Lung microvascular endothelial cell (primary cell): ENCODE measurements at places on chromosomes 16 and 17. TPM values are rescaled to one million over a fixed set of nuclear protein-coding genes. Genes with fewer than 3 reads are reported as not detected.

DNA sequence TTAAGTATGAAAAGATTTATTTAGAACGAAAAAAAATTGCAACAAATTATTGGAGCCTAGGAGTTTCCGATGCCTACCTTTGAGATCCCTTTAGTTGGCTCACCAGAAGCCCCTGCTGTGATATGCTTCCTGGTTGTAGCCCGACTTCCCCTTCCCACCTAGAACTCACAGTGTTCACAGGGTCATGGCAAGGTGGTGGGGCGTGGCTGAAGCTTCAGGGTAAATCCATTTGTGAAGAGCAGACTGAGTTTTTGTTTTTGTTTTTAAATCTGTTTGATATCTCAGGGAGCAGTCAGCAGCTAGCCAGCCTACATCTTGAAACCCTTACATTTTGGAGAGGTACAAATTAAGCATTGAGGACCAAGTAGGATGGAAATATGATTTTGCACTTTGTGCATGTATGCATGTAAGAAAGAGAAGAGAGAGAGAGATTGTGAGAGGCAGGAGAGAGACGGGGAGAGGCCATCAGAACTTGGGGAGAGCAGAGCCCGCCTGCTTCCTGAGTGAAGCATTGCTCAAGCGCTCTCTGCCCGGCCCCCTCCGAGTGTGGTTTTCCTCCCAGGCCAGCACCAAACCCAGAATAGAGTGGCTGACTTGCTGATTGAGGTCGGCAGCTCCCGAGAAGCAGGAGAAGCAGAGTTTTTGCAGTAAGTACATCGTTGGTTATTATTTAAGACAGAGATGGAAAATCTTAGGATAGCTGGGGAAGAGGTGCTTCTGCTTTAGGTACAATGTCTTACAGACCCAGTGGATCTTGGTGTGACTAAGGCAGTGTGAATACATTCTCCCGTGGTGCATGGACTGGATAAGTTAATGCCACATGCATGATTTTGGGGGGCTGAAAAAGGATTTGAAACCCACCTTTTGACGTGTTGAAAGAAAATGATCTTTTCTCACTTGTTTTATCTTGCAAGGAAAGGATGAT is 64.2 kb downstream of the SPECC1 start:
- DNase-seq = no peak

DNA sequence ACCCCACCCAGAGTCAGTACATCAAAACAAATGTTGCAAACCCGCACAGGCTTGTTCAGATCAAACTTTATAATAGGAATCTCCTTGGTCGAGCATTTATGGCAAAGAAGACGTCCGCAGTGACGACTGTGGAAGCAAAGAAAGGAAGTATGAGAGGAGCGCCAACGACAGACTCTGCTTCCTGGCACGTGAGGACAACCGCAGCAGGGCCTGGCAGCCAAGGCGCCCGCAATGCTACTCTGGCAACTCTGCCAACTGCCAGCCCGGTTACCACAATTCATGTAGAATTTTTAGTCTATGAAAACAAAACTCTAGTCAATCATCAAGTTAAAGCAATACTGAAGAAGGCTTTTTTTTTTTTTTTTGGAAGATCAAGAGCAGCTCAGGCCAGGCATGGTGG is 24.8 kb downstream of the CYB5D2 start:
- no peak for DNase-seq

GRCh38 chr17:72861811-72862210 is 230.7 kb downstream of the SLC39A11 start:
- DNase-seq = no peak

- no peak for DNase-seq
Measured at GRCh38 chr17:11943759-11944347, 53.4 kb downstream of the ZNF18 start.

DNA sequence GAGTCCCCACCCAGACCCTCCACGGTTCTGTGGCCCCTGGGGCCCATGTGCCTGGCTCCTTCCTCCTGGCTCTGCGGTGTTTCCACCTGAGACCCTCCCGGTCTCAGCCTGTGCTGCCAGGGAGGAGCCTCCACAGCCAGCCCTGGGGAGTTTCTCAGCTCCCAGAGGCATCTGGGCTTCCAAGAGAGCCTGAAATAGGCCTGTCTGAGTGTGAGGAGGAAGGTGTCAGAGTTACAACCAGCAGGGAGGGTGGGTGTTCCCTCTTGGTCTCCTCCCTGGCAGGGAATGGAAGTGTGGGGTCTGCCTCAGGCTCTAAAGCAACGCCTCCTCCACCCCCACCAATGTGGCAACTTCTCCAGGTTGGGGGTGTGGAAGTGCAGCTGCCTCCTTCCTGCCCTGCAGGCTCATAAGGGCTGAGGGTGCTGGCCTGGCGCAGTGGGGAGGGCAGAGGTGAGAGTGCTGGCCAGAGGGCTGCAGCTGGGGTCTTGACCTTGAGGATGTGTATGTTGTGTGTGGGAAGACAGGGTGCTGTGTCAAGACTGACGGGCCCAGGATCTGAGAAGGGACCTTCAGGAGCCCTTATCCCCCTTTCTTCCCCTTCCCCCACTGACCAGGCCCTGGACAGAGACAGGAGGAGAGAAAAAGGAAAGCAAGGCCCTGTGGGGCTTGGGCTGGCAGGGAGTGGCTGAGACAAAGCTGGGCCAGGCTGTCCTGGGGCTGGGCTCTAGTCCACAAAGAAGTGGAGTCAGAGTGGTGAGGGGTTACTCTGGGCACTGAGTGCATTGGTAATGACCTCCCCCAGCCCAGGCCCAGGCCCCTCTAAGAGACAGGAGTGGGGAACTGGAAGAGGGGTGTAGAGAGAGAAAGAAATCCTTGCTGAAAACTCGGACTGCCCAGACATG is 2.4 kb downstream of the CYGB start:
- DNase-seq = no peak

- DNase-seq = peak; percentile 7
Measured at GRCh38 chr17:42608305-42609181, 631 bp downstream of the RETREG3 start.

GRCh38 chr16:69840975-69841374 is 78.8 kb downstream of the WWP2 start:
- DNase-seq = no peak

DNA sequence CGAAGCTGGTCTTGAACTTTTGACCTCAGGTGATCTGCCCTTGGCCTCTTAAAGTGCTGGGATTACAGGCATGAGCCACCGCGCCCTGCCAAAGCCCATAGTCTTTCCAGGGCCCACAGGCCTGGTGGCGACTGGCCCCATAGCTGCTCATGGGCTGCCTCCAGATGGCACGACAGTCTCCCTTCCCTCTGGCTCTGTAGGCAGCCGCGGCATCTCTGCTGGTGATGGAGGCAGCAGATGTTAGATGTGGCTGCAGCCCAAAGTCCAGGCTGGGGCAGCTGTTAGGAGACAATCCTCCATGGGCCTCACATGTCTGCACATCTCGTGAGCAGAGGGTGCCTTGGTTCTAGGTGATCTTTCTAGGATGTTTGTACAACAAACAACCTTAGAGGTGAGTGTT is 69.7 kb upstream of the DNAJA2 start:
- no peak for DNase-seq

- DNase-seq = no peak
Measured at GRCh38 chr17:74691151-74691550, 21.6 kb downstream of the CD300LF start.

Gene NPIPA5
- total RNA-seq = 0.44 and 0.99 TPM in 2 replicates

Gene WNT9B
- not detected in 2 replicates for total RNA-seq
